Pons (tissue), 1 donor: ENCODE measurements at places on chromosomes 1 and 21.

- no peak for DNase-seq
Measured at GRCh38 chr1:206896261-206896660, 982 bp upstream of the IL24 start.

DNA sequence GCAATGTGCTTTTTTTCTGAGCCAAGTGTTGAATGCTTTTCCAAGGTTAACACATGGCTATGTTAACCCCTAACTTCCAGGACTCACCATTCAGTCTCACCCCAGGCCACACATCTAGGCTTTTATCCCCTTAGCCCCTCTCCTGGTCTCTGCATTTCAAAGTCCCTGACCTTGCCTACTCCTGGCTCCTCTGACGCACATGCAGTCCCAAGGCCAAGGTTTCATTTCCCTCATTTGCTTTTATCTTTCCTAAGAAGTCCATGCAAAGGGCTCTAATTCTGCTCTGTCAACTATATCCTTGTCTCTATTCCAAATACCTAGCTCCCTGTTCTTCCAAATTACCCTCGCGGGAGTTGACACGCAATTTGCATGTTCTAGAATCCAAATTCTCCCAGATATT lies 25.4 kb downstream of the SLC30A10 start:
- DNase-seq = no peak

DNA sequence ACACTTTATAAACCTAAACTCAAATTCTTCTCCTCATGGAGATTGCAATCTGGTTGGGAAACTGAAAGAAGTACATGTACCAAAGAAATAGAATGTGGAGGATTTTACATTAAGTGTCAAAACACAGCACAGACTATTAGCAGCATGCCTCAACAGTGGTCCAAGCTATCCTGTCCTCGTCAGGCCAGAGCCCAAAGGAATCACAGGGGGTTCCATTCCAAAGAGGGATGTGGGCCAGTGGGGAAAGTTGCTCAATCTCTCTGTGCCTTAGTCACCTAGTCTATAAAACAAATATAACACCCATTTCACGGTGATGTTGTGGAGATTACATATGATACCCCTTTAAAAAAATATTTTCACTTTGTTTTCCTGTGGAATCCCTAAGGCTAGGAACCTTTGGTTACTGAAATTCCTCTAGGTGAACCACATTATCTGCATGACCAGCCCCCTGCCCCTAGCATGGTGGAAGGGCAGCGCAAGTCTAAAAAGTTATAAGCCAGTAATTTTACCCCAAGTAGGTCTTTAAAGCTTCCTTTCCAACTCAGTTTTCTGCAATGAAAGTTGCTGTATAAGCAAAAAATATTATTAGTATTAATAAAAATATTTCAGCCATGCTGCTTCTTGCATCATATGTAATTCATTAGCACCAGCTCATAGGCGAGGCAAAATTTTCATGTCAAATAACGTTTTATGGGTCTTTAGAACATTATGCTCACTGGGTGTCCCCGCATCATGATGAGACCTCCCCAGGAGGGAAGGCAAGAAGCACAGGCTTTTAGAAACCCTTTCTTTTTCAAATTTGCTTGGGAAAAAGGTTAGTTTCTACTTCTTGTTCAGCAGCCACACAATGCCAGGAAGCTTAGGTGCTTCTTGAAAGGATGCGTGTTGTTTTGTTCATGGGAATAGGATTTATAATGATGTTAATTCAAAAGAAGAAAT lies 548.8 kb upstream of the PKN2 start:
- no peak for DNase-seq

GRCh38 chr1:230824919-230825721 lies 43.2 kb downstream of the C1orf198 start:
- DNase-seq = peak; percentile 74

DNA sequence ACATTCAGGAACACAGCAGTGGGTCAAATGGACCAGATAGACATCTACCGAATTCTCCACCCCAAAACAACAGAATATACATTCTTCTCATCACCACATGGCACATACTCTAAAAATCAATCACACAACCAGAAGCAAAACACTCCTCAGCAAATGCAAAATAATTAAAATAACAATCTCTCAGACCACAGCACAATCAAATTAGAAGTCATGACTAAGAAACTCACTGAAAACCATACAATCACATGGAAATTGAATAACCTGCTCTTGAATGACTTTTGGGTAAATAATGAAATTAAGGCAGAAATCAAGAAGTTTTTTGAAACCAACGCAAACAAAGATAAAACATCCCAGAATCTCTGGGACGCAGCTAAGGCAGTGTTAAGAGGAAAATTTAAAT lies 49.2 kb downstream of the ZP4 start:
- DNase-seq = no peak

DNA sequence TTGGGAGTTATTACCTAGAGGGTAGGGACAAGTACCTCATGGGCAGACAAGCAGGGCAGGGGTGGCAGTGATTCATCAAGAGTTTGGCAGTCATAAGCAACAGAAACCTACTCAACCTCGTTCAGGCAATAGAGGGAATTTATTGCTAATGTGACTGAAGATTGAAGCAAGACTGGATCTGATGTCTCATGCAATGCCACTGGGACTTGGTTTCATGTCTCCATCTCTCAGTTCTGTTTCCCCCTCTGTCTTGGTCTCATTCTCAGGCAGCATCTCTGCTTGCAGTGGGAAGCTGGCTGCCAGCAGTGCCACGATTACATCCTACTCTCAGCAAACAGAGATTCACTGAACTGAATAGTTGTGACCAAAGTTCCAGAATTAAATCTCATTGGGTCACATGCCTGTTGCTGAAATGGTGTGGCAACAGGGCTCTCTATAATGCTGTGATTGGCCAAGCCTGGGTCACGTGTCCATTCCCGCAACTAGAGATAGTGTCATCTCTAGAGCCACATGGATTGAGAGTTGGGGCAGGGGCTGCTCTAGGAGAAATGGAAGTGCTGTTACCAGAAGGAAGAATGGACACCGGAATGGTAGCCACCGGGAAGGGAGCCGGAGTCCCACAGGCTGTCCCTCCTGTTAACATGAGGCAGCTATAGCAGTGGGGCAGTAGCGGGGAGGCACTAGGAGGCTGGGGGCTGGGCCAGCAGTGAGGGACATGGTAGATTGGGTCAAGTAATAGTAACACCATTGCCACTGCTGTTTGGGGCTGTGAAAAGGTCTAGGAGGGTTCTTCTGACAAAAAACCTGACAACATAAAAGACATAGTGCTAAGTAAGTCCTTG lies 3.9 kb upstream of the CDC42 start:
- DNase-seq = peak; percentile 26
